ENCODE measurements at places on chromosomes 7 and 10. TPM values are rescaled to one million over a fixed set of nuclear protein-coding genes. Genes with fewer than 3 reads are reported as not detected.

The CAMK2B gene
- 3.2 TPM for polyA plus RNA-seq

DNA sequence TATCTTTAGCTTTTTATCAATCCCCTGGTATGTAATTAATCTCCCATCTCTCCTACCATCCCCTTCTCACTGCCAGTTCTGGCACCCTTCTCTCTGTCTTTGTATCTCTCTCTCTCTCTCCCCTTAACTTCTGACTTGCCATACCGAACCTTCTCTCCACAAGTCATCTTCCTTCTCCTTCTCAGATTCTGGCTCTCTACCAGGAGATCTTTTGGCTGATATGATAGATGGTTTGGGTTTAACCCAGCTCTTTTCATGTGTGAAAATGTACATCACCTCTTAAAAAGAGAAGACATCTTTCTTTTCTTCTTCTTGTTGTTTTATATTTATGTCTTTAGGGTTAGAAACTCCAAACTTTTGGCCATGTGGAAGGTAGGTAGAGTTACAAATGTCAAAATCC is 196.7 kb downstream of the HGF start:
- DNase-seq, result no peak

DNA sequence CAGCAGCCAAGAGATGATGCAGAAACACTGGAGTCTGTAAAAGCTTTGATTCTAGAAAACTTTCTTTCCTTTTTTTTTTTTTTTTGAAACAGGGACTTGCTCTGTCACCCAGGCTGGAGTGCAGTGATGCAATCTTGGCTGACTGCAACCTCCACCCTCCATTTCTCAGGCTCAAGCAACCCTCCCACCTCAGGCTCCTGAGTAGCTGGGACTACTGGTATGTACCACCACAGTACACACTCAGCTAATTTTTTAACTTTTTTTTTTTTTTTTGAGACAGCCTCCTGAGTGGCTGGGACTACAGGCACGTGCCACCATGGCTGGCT is 17.0 kb upstream of the BAG3 start:
- DNase-seq, result no peak

The HACD1 gene
- 2.3 TPM for polyA plus RNA-seq

DNA sequence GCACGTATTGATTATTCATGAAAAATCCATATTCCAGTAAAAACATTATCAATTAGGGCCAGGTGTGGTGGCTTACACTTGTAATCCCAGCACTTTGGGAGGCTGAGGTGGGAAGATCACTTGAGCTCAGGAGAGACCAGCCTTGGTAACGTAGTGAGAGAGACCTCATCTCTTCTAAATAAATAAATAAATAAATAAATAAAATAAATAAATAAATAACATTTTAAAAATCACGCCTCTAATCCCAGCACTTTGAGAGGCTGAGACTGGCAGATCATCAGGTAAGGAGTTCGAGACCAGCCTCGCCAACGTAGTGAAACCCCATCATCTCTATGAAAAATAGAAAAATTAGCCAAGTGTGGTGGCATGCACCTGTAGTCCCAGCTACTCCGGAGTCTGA is 32.1 kb downstream of the NRBF2 start:
- DNase-seq, result no peak

GRCh38 chr10:88522715-88523114 is 60.4 kb downstream of the RNLS start:
- no peak for DNase-seq

- DNase-seq, result no peak
Measured at GRCh38 chr7:154913638-154914307, 89.2 kb downstream of the PAXIP1 start.

GRCh38 chr10:6748981-6749635 is 169.0 kb upstream of the PRKCQ start:
- no peak for DNase-seq

- DNase-seq, result no peak
Measured at GRCh38 chr7:150388709-150389531, 9.8 kb downstream of the ZNF775 start.
